ENCODE measurements at places on chromosomes 6 and 20.

GRCh38 chr20:43963872-43964791 lies 49.5 kb downstream of the TOX2 start:
- DNase-seq = no peak

DNA sequence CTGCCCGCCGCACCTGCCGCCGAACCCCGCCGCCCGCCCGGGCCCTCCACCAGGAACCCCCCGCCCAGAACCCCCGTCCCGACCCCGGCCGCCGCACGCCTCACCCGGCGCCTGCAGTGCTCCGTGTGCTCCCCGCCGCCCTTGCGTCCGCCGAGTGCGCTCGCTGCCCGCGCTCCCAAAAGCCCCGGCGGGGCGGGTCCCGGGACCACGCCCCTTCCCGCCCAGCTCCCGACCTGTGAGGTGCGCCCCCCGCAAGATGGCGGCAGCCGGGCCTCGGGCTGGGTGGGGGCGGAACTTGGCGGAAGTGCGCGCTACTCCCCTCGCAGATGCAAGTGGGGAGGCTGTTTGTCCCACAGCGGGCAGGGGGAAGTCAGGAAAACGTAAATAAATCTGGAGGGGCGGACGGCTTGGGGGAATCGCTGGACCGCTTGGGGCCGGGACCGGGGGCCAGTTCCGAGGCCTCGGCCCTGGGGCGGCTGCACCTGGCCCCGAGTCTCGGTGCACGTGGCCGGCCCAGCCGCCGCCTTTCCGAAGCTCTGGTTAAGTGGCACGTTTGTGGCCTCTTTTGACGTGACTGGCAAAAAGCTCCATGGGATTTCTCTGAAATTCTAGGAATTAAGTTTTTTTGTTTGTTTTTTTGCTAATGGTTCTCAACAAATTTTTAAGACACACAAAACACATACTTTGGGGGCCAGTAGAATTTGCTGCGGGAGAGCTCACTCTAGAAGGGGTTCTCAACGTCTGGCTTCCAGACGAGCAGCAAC lies at the start of gene EZR:
Gene EZR, minus strand, starts transcription at position 156 of the 764 bp plus-strand sequence. CDS start 1,275 bp downstream, outside the sequence.
- peak; percentile 27 for DNase-seq

DNA sequence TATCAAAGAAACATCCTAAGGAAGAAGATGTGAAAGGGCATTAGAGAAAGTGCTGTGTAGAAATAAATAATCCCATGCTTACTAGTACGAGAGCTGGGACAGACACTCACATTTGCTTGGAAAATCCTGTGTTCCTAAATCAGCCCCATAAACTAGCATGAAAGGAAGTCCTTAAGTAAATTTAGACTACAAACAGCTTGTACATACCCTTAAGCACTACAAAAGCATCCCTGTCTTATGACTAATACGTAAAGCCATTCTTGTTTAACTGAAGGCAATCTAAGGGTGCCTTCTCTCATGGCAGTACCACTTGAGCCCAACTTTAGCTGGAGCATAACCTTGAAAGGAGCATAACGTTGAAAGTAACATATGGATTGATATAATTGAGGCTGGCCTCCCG lies 15.4 kb upstream of the FOXQ1 start:
- DNase-seq = peak; percentile 69

DNA sequence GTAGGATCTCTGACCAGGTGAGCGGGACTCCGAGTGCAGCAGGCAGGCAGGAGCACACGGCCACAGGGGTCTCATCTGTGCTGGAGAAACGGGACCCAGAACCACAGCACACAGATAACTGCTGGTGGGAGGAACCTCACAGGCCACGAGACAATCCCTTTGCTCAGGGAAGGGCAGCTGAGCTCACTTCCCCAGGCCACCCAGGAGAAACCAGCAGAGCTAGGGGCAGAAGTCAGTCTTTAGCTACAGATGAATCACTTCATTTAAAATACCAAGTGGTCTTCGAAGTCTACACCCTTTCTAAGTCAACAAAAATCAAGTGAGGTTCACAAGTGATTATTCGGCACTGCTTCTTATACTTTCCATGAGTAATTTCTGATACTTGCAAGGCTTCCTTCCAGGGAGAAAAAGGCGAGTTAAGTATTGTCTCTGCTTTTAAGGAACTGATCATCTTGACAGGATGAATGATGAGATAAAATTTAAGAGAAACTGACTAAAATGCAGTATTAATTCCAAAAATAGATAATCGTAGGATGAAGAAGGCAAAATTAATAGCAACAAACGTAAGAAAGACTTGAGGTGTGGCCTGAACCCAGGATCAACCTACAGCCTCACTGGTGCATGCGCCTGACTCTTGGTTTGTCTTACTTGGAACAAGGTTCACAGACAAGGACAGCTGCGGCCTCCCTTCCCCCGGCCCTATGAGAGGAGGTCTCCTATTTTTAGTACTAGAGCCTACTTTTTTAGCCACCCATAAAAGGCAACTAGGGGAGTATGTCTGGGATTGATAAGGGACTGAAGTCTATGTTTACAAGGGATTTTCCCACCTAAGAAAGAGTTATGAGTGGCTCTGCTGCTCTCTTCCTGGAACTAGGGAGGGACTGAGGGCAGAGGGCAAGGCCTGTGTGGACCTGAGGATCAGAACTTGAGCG lies 233.6 kb downstream of the TTLL2 start:
- no peak for DNase-seq

DNA sequence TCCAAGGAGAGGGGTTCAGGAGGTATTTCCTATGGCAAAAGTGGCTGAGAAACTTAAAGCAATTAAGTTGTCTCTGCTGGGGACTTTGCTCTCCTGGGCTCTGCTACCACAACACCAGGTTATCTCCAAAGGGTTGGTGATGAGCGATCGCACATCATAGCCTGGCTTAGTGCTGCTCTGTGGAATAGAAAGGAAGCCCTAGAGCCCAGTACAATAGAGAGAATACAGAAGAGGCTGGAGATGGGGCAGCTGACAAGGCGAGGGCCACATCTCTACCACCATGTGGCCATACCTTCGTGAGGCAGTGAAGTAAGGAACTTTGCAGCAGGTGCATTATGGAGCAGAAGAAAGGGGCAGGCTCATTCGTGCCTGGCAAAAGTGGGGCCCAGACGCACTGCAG lies 8.6 kb upstream of the TMC2 start:
- DNase-seq = no peak

DNA sequence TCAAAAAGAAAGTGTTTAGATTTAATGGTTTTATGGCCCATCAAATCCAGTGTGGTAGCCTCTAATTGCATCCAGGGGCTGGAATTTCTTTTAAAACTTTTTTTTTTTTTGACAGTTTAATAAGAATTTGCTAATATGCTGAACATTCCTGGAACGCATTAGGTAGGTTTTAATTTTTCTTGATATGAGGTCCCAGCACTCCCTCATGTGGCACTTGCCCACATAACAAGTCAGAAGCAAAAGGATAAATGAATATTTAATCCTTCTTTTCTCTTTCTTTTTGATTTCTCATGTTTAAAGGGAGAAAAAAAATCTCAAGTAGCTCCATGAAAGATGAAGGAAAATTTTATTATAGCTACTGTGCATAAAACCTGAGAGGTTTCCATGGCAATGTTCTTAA lies 13.5 kb downstream of the HAO1 start:
- peak; percentile 18 for DNase-seq
